ENCODE measurements at places on chromosomes 2 and 18.

DNA sequence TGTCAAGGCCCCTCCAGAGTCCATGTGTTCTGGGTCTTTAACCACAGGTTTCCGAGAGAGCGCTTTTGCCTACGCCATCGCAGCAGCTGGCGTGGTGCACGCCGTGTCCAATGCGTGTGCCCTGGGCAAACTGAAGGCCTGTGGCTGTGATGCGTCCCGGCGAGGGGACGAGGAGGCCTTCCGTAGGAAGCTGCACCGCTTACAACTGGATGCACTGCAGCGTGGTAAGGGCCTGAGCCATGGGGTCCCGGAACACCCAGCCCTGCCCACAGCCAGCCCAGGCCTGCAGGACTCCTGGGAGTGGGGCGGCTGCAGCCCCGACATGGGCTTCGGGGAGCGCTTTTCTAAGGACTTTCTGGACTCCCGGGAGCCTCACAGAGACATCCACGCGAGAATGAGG is 9.3 kb downstream of the WNT10A start:
- no peaks in the 10 kb centered on the region for H3K36me3 ChIP-seq
- no peak overlapping the region for H3K4me3 ChIP-seq
- no peak overlapping the region for H3K27ac ChIP-seq
- DNase-seq: no peak
- H3K27me3 ChIP-seq: no peaks in the 10 kb centered on the region

DNA sequence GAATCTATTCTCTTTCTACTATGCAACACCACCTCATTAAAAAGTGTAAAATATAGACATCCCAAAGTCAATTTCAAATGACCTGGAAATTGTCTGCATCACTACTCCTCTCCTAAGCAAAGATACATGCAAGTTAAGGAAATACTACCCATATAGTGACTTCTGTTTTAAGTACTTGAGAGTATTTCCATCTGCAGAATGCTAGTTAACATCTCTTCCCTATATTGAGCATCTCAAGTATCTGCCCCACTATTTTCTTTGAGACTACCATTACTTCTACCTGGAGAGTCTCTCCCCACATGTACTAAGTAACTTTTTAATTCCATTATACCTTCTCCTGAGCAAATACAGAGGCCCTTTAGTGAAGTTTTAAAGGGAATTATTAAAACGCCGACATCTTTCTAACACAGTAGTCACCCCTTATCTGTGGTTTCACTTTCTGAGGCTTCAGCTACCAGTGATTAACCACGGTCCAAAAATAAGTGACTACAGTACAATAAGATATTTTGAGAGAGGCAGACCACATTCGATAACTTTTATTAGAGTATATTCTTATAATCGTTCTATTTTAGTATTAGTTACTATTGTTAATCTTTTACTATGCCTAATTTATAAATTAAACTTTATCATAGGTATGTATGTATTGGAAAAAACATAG is 21.8 kb downstream of the CWC22 start:
- no peak for DNase-seq
- H3K27ac ChIP-seq: no peak overlapping the region
- no peaks in the 10 kb centered on the region for H3K27me3 ChIP-seq

DNA sequence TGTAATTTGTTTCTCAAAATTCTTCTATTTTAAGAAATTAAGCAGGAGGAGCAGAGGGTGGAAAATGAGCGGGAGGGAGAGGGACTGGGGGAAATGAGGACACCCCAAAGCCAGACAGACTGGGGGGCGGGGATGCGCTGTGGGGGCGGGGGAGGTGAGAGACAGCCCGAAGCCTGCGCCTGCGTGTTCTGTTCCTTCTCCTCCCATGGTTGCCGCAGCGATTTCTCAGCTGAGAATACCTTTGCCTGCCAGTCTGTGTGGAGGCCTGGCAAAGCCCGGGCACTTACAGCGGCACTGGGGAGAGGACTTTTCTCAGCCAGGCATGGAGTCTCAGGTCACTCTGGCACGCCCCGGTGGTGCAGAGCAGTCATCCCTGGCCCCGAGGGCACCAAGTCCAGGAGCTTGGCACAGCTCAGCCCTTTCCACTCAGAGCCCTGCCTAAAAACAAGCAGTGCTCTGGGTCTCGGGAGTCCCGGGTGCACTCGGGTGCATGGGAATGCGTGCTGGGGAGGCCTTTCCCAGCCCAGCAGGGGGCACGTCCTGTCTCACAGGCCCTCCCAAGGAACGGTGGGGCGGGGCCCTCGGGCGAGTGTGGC is 289.3 kb upstream of the HS6ST1 start:
- H3K4me3 ChIP-seq: no peak overlapping the region
- no peaks in the 10 kb centered on the region for H3K4me1 ChIP-seq

DNA sequence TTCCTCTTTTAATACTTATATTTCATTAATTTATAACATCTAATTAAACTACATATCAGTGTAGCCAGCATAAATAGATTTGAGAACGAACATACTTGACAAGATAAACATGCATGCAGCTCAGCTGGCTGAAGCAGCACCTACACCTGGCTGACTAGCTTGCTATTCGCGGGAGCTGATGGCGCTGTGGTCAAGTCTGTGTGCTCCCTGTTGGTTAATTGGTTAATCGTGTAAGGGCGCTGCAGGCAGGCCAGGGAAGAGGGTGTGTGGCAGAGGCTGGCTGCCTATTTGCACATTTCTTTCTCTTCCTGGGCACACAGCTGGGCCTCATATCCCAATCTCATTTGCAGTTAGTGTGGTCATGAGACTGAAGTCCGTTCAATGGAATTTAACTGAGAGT is 14.5 kb upstream of the VWA3B start:
- DNase-seq: no peak
- no peak overlapping the region for H3K27ac ChIP-seq
- H3K27me3 ChIP-seq: peaks cover 7% of the 10 kb centered on the region
- no peak overlapping the region for H3K4me3 ChIP-seq
- H3K4me1 ChIP-seq: no peaks in the 10 kb centered on the region

GRCh38 chr18:51531501-51531900 is 334.0 kb upstream of the MEX3C start:
- DNase-seq: no peak
- no peak overlapping the region for H3K4me3 ChIP-seq
- no peaks in the 10 kb centered on the region for H3K36me3 ChIP-seq
- no peaks in the 10 kb centered on the region for H3K4me1 ChIP-seq

DNA sequence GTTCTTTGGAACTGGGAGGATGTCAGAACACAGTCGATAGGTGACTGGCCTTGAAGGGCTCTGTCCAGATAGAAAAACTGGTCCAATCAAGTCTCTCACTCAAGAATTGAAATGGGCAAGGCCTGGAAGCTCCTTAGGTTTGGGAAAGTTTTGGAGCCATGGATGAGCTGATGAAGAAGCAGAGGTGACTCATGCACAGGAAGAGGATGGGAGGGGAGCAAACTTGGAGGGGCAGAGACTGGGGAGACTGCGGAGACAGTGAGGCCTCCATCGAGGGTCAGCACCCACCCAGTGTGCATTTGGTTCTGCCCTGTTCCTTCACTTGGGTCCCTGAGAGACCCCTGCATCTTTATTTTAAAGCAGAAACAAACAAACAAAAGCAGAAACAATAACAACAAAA is 41.1 kb downstream of the SOWAHC start:
- peaks cover 8% of the 10 kb centered on the region for H3K27me3 ChIP-seq
- no peak overlapping the region for H3K4me3 ChIP-seq
- no peak overlapping the region for H3K27ac ChIP-seq
- no peak for DNase-seq
- no peaks in the 10 kb centered on the region for H3K36me3 ChIP-seq

GRCh38 chr2:71503837-71504236 is 50.5 kb downstream of the DYSF start:
- no peaks in the 10 kb centered on the region for H3K4me1 ChIP-seq
- H3K27me3 ChIP-seq: no peaks in the 10 kb centered on the region
- H3K27ac ChIP-seq: no peak overlapping the region
- DNase-seq: no peak

DNA sequence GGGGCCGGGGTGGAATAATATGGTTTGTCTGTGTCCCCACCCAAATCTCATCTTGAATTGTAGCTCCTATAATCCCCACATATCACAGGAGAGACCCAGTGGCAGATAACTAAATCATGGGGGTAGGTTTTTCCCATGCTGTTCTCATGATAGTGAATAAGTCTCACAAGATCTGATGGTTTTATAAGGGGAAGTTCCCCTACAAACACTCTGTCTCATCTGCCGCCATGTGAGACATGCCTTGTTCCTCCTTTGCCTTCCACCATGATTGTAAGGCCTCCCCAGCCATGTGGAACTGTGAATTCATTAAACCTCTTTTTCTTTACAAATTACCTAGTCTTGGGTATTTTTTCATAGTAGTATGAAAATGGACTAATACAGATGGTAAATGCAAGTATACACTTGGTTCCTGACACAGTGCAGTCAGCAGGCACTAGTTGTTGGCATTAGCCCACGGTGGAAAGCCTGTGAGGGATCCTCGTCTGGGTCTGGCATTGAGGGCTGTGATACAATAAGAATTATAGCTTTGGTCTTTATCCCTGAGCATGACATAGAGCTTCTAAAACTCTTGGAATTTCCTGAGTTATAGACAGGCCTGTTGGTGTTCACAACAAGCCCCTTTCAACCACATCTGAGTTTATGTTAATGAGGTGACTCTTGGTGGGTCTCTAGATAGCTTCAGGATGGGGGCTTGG is 135.8 kb downstream of the CABLES1 start:
- H3K27me3 ChIP-seq: no peaks in the 10 kb centered on the region
- no peak overlapping the region for H3K27ac ChIP-seq
- no peak overlapping the region for H3K4me3 ChIP-seq
- H3K4me1 ChIP-seq: peaks cover 12% of the 10 kb centered on the region
- no peak for DNase-seq
- peaks cover 11% of the 10 kb centered on the region for H3K36me3 ChIP-seq

DNA sequence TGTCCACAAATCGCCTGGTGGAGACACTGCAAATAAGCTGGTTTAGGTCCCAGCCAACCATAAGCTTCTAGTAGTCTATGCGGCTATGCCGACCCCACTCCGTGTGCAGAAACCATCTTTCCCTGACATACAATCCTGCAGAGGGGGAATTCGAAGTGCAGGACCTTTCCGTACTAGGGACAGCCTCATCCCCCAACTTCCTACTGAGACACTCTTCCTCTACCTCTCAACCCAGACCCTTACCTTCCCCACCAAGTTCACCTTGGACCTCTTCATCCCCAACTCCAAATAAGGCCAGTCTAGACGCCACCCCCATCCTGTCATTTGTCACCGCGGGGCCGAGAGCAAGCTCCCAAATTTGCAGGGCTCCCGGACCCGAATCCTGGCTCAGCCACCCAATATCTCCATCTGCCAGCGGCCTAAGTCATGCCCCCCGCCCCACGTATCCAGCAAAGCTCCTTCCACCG is 496 bp downstream of the SUCLG1 start:
- peaks cover 41% of the 10 kb centered on the region for H3K4me1 ChIP-seq
- H3K27ac ChIP-seq: peak overlapping the region; percentile 90
- H3K27me3 ChIP-seq: no peaks in the 10 kb centered on the region
- peak overlapping the region; percentile 98 for H3K4me3 ChIP-seq
- peaks cover 1% of the 10 kb centered on the region for H3K36me3 ChIP-seq

DNA sequence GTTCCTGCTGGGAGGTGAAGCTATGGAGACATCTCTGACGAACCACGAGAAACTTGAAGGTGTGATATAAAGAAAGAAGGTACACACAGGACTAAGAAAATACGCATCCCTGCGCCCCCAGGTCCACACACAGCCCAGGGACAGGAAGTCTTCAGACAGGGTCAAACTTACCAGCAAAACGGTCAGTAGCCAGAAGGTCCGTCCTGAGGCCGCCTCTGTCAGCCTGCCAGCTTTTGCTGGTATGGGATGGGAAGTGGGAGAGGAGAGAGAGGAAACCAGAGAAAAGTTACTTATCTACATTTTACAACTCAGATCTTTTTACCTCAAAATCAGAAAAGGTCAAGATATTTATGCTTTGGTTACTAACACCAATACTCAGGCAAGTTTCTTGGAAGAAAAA is 47.2 kb downstream of the HDLBP start:
- no peak overlapping the region for H3K27ac ChIP-seq
- no peaks in the 10 kb centered on the region for H3K27me3 ChIP-seq
- no peak for DNase-seq
- no peak overlapping the region for H3K4me3 ChIP-seq
- peaks cover 39% of the 10 kb centered on the region for H3K4me1 ChIP-seq

All from activated CD4-positive, alpha-beta memory T cell treated with anti-CD3 and anti-CD28 coated beads for 36 hours (primary cell).